ENCODE measurements at places on chromosomes 16 and 17.

DNA sequence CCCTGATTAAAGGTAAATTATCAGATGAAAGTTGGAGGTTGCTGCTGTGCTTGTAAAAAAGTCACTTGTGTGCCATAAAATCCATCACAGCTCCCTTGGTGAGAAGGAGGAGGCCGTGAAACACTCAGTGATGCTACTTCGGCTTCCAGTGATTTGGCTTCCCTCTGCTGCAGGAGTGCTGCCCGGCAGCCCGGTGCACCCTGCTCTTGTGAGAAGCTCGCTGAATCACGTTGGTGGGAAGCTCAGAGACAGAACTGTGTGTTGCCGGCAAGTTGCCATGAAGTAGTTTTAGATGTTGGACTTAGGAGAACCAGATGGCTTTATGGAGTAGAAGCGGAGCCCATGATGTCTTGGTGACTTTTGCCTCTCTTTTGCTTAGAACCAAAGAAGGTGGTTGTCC, 33.3 kb downstream of the MSI2 start:
- no peak for DNase-seq

GRCh38 chr16:14014284-14014625, 56.9 kb upstream of the MRTFB start:
- DNase-seq, result no peak

- DNase-seq, result no peak
These were observed 33.1 kb upstream of the AKAP1 start for GRCh38 chr17:57051886-57052361.

- DNase-seq, result peak; percentile 52
These were observed 34.4 kb downstream of the WWP2 start for GRCh38 chr16:69796285-69797118.

- no peak for DNase-seq
These were observed 9.2 kb downstream of the RAB40C start for GRCh38 chr16:598823-599739.

GRCh38 chr17:50393700-50394099, 3.6 kb downstream of the LRRC59 start:
- DNase-seq, result no peak

GRCh38 chr17:80228477-80228876, 8.2 kb downstream of the SLC26A11 start:
- no peak for DNase-seq

- peak; percentile 89 for DNase-seq
These were observed 25.0 kb downstream of the MRC2 start for GRCh38 chr17:62652251-62653001.

DNA sequence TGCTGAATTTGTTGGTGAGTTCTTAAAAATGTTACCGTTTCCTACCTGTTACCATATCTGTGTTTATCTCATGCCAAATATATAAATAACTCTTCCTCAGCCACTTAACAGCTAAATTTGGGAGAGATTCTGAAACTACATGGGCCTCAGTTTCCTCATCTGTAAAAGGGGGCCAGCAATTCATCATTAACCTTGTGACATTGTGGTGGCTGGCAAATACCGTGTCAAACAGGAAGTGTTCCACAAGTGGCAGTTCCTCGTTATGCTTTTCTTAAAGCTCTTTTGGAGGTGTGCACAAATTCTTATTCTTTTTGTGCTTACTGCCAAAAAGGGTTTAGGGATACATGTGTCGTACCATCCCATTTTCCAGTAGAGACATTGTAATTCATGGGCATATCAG, 220.4 kb upstream of the CACNG5 start:
- no peak for DNase-seq

GRCh38 chr16:88461331-88462269, 8.5 kb downstream of the ZFPM1 start:
- no peak for DNase-seq

DNA sequence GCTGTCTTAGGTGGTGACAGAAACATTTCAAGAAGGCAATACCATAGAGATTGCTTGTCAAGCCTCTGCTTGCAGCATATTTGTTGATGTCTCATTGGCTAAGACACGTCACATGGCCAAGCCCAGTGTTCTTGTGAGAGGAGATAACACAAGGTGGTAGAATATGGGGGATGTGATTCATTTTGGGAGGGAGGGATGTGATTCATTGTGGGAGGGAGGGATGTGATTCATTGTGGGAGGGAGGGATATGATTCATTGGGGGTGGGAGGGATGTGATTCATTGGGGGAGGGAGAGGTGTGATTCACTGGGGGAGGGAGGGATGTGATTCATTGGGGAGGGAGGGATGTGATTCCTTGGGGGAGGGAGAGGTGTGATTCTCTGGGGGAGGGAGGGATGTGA, 470.5 kb upstream of the SALL1 start:
- DNase-seq, result no peak

DNA sequence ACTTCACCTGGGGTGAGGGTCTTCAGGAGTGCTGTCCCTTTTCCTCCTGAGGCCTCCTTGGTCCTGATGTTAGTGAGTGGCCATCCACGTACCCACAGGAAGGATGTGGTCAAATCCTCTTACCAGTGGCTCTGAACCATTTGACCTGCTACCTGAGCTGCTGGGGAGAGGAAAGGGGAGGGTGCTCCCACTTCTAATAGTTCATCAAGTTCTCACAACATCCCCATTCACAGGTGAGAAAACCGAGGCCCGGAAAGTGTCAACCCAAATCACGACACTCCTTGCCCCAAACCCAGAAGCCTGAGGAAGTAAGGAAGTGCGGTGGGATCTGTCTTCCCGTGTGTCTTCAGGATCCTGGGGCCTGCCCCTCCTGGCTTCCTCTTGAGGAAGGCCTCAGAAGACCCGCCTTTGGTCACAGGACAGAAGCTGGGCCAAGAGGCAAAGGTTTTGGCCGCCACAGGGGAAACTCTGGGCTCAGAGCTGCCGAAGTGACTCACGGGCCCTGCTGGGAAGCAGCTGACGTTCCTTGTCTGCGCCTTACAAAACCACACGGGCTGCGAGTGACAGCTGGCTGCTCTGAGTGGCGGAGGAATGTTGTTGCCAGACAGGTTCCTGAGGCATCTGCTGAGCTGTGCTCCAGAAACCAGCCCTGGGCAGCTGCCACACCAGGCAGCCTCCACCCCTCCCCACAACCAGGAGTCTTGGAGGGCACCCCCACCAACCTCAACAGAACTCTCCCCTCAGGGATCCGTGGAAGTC, 13.9 kb upstream of the KIFC3 start:
- peak; percentile 86 for DNase-seq

DNA sequence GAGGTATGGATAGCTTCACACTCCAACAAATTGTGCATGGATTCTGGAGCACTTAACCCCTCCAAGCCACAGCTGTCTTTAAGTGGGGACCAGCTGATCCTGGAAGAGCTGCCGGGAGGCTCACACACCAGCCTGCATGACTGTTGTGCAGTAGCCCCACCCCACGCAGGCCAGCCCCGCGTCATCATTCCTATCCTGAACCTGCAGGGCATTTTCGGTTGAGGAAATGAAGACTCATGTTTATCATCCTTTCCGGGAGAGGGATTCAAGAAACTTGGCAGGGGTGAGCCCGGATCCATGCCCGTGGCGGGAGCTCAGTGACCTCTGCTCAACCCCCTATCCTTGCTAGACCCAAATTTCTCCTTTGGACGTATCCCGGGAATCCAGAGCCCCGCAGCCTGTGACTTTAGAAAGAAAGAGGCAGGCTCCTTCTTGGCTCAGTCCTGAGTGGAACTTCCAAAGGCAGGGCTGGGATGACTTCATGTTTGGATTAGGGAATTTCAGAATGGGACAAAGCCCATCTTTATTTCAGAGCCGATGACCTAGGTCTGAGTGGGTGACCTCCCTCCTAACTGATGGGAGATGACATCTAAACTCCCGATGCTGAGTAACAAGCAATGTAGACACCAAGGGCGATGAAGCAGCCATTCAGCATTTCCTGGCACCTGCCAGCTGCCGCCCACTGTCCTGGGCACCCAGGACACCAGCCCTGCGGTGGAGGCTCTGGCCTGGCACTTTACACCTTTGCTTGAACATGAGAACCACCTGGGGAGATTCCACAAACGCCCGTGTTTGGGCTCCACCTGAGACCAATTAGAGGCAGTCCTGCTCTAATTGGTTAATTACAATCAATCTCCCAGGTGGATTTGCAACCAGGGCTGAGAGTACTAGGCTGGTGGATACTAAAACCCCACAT, 43.3 kb upstream of the CMIP start:
- peak; percentile 56 for DNase-seq

DNA sequence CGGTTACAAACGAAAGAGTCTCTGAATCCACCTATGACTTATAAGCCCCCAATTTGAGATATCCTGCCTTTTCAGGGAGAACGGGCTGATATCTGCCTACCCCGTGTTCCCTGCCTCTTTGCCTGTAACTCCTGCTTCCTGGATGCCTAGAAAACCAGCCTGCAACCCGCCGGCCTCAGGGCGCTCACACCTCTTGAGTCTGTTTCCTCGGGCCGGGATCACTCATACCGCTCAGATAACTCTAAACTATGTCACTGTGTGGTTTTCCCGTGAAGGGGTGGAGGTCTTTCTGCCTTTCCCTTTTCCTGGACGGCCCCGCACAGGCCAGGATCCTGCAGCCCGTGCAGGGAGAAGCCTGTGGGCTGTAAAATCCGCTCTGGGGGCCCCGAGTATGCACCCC, 10.4 kb downstream of the RPUSD1 start:
- peak; percentile 34 for DNase-seq

- DNase-seq, result no peak
These were observed 117.2 kb downstream of the GOSR1 start for GRCh38 chr17:30594223-30594952.

DNA sequence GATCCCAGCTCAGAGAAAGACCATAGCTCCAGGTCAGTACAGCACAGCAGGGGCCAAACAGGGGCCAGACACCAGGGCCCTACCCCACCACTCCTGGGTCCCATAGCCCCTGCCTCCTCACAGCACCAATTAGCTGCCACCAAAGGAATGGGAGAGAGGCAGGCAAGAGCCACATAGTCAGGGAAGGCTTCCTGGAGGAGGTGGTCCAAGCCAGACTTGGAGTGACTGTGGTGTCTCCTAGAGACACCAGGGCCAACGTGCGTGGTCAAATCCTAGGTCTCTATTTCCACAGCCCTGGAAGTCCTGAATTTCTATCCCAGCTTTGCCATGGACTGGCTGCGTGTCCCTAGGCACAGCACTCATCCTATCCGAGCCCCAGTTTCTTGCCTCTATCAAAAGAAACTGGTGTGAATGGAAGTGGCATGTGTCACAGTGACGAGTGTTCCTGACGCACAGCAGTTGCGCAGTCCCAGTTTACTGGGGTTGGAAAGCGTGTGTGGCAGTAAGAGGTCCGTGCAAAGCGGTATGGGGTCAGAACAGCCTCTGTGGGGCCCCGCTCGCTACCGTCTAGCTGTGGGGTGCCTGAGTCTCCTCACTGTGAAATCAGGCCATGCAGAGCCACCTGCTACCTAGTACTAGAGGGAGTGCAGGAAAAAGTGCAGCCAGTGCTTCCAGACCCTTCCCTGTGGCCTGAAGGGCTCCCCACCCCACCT, 23.5 kb downstream of the KCNJ12 start:
- DNase-seq, result no peak

DNA sequence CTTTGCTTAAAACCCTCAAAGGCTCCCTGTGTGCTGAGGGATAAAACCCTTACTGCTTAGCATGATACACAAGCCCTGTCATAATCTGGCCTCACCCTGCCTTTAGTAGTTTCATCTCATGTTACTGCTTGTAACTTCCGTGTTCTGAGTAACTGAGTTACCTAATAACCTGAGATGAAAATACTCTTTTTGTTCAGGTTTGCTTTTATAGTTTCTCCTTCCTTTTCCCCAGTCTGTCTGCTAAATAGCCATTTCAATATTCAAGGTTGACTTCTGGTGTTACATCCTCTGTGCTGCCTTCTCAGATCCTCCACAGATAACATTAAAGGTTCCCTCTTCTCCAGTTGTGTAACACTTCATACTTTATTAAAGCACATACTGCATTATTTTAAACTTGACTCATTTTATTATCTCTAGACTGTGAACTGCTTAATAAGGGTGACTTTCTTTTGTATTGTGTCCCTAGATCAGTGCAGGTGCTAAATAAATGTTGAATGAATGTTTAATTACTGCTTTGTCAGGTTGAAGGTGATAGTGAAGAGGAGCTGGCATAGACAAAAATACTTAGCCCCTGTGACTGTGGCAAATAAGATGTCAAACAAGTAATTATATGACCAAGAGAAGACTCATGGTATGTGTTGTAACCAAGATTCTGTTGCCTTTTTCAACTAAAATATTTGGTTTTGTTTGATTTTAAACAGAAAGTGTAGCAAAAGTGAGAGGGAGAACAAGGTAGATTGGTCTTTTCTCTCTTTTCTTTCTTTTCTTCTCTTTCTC, 47.8 kb downstream of the NFAT5 start:
- no peak for DNase-seq

- no peak for DNase-seq
These were observed 257.9 kb upstream of the RBFOX1 start for GRCh38 chr16:7074715-7075114.

GRCh38 chr17:75505640-75506039, 9.7 kb downstream of the CASKIN2 start:
- no peak for DNase-seq

GRCh38 chr16:794853-795466, 5.6 kb downstream of the GNG13 start:
- DNase-seq, result no peak

- no peak for DNase-seq
These were observed 29.1 kb downstream of the AKAP1 start for GRCh38 chr17:57114085-57114673.

DNA sequence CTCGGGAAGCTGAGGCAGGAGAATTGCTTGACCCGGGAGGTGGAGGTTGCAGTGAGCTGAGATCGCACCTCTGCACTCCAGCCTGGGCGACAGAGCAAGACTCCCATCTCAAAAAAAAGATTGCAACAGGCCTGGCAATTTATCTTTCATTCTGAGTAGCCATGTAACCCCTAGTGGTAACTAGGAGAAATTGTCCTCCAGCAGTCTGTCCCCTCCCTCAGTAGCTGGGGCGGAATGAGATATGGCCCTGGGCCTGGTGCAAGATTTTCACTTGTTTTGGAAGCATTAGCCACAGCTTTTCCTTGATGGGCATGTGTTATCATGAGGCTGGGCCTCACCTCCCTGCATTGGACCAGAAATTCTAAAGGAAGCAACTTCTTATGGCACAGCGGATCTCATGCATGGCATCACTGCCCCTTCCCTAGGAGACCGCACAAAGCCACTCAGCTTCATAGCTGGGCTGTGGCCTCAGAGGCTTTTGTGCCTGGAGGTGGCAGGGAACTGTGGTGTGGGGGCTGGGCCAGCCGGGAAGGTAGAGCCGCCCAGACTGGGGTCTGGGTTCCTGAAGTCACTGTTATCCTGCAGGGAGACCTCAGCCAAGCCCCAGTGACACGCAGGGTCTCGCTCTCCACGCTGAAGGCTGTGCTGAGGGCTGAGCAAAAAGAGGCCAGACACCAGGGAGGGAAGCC, 13.4 kb downstream of the NATD1 start:
- DNase-seq, result peak; percentile 13
